Activated CD4-positive, alpha-beta T cell treated with anti-CD3 and anti-CD28 coated beads for 36 hours (primary cell): ENCODE measurements at places on chromosomes 1 and 21.
A peak's percentile ranks its signal among the peaks of the same experiment; 100 is the strongest.

DNA sequence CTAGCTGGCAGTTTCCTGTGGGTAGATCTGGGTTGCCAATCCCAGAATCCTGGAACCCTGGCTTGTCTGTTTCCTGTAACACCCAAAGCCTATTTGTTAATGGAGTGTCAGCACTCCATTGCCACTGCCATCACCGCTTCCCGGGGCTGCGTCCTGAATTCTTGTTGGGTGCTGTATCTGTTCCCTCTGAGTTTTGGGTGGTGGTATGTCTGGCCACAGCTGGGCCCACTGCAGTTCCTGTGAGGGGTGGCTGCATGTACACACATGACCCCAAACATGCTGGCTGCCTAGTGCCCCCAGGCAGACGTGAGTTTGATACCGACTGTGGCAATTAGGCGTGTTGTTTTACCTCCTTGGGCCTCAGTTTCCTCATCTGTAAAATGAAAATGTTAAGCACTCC, 29.3 kb downstream of the NAV1 start:
- DNase-seq, result no peak

GRCh38 chr1:105785021-105785420, 1271.5 kb upstream of the PRMT6 start:
- no peak for DNase-seq

DNA sequence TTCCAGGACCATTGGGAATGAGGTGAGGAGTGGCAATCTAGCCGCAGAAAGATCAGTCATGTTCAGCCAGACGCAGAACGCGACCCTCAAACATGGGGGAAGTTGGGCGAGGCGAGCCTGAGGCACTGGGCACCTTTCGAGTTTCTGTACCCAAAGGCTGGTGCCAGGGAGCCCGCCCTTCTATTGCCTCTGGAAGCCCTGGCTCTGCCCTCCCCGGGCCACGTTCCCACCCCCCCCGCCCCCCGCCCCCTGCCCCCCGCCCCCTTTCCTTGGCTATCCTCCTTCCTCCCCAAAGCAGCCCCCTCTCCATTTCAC, 2.2 kb upstream of the ZBTB7B start:
- peak; percentile 71 for DNase-seq

DNA sequence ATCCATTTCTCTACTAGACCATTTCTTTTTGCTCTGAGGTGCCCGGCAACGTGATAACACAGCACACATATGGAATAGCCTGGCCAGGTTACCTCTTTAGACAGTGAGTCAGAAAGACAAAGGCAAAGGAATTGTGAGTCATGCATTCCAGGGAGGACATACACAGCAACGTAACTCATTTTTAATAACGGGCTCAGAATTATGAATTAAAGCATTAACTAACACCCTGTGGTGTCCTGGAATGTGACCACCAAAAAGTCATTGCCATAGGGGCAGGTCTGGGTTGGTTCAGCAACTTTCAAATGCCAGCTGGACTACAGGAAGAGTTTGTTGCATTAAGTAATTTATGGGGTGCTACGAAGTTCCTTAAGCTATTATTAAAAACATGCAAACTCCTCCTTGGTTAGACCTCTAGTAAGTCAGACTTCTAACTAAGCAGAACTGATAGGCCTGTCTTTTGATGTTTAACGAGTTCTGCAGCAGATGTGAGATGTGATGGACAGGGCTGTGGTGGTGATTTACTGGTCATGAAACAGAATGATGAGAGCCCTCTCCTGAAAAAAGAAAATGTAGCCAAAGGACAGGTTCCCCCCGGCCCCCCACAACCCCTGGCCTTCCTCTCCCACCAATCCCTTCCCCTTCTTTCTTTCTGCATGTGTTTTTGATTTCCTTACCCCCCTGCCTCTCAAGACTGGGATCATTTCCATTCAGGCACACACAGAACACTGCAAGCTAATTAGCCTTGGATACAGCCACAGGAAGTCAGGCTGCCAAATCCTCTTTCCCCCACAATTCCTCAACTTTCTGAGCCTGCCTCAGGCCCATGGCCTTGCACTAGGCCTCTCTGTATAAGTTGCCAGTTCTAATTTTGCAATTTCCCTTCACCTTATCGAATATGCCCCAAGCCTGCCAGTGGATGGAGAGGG, 88.9 kb upstream of the HAO2 start:
- DNase-seq, result no peak

DNA sequence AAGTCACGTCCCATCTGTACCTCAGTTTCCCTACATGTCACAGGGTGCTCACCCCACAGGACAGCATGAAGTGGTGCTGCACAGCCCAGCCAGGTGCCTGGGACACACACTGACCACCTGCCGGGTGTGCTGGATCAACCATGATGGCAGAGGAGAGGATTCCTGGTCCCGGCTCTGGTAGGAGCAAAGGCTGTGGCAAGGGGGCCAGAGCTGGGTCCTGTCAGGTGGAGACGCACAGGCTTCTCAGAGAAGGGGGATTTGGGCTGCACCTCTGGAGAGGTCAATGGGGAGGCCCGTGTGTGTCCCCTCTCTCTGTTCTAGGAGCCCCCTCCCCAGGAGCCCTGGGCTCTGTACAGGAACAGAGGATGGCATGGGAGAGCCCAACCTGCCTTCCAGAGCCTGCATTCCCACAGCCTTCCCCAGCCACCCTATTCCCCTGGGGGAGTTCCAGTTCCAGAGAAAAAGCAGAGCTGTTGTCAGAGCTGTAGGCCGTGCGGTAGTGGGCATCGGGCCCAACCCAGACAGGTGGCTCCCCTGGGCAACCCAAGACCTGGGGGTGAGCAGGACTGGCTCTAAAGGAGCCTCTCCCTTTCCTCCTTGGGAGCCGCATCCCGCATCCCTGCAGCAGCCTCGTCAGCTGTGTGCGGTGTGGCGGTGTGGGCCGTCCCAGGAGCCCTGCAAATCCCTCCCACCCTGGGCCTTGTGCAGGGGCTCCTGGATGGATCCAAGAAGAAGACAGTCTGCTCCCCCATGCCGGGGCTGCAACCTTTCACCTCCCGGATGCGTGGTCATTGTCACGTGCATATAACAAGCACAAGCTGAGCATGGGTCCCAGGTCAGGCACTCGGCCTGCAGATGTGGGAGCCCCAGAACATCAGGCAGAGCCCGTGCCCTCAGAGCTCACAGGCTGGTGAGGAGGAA, 2.9 kb upstream of the TFF3 start:
- no peak for DNase-seq

- no peak for DNase-seq
Measured at GRCh38 chr1:232037774-232038388, 411.3 kb downstream of the DISC1 start.

- no peak for DNase-seq
Measured at GRCh38 chr1:35640380-35641232, 720 bp downstream of the PSMB2 start.

GRCh38 chr1:38062361-38063288, 16.0 kb upstream of the POU3F1 start:
- DNase-seq, result no peak

DNA sequence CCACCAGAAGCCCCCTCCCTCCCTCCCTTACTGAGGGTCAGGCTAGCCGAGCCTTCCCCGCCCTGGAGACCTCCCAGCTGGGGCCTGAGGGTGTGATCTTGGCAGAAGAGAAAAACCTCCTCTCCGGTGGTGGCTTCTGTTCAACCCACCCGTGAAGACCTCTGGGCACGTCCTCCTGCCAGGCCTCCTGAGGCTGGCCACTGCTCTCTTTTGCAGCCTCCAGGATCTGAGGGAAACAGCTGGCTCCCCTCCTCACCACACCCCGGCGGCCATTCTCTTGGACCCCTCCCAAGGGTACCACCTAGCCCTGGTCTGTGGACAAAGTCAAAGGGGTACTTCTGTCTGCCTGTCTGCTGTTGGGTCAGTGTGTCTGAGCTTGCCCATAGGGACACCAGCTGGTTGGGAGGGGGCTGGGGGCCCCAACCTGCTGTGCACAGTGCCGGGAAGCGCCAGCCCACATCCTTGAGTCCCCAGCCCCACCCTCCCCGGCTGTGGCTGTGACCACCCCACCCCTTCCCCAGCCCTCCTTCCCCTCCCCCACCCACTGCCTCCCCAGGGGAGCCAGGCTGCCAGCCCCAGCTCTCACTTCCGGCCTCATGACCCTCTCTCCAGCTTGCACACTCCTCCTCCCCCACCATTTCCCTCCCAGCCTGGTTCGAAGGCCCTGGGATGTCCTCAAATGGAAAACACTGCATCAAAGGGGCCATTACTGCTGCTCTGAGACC, 48.1 kb downstream of the AHDC1 start:
- peak; percentile 49 for DNase-seq

DNA sequence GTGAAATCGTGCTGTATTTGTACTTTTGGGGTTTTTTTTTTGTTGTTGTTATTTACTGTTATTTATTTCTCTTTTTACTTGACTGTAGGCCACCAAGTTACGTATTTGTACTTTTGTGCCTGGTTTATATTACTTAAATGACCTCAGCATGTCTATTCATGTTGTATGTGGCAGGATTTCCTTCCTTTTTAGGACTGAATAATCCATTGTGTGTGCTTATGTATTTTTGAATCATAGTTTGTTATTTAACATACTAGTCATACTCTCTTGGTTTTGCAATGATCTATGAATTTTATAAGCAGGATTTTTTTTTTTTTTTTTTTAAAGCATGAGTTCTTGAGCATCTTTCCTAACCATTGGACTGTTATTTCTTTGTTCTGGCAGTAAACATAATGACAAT, 51.2 kb downstream of the RNF2 start:
- DNase-seq, result no peak

DNA sequence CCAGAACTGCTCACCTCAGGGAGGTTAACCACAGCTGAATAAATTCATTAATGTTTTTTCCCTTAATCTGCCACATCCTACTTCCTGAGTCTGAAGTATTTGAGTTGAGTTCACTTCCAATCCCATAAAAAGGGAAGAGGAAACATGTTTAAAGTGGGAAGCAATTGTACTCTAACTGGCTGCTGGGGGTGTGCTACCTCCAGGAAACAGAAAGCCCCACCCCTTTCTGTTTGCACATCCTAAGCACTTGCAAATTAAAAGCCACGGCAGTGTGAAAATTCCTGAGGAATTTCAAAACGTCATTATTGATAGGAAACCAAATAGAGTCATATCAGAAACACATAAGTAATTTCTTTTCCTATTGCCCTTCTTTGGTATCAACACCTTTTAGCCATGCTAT, 307.0 kb upstream of the NR5A2 start:
- DNase-seq, result no peak
